ENCODE measurements at places on chromosomes 4 and X.

GRCh38 chrX:32048285-32048684 lies 976.4 kb upstream of the FTHL17 start:
- DNase-seq = no peak

DNA sequence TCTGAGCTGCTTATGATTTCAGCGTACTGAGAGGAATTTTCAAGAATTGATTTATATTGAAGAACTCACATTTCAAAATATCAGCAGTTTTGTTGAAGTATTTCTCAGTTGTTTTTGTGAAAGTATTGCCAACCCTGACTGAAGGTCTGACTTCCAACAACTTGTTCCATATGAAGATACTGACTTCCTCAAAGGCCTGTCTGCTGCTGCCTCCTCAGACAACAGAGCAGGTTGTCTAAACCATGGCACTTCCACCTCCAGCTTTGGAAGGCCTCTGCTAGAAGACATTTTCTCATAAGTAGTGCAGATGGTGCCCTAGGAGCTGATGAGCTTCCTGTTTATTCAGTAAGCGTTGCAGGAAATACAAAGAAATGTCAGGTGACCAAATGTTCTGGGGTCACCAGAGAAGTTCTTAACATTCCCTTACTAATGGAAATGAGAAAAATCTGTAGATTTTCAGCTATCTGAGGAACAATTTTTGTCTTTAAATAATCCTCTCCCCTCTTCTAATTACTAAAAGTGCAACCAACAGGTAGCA lies 28.8 kb downstream of the FGF2 start:
- DNase-seq = no peak

- DNase-seq = no peak
Measured at GRCh38 chr4:6307230-6307629, 37.6 kb downstream of the WFS1 start.

DNA sequence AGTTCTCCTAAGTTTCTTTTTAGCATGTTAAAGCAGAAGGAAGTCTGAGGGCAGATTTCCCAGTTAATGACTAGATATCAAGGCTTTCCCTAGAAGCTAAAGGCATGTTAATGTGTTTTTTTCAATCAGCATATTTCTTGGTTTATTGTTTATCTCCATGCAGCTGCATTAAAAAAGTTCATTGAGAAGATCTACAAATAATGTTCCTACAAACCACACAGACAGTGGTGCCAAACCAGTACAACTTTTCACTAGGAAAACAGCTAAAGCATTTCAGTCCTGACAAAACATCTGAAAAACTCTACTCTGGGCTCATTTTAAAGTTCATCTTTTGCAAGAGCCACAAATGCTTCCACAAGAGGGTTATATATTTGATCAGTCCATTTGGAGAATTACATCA lies 320.0 kb downstream of the ADGRL3 start:
- DNase-seq = no peak

- DNase-seq = no peak
Measured at GRCh38 chrX:15474028-15474427, 19.1 kb downstream of the PIR start.

GRCh38 chr4:127604949-127605709 lies 27.6 kb upstream of the INTU start:
- DNase-seq = no peak

- DNase-seq = no peak
Measured at GRCh38 chr4:148982200-148982599, 540.0 kb upstream of the NR3C2 start.

DNA sequence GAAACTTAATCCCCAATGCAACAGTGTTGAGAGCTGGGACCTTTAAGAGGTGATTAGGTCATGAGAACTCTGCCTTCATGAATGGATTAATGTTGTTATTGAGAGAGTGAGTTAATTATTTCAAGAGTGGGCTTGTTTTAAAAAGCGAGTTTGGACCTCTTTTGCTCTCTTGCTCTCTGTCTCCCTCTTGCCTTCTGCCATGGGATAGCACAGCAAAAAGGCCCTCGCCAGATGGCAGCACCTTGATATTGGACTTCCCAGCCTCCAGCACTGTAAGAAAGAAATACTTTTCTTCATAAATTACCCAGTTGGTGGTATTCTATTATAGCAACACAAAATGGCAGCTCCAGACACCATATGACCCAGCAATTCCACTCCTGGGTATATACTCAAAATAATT lies 7.0 kb upstream of the ATP6AP2 start:
- no peak for DNase-seq

DNA sequence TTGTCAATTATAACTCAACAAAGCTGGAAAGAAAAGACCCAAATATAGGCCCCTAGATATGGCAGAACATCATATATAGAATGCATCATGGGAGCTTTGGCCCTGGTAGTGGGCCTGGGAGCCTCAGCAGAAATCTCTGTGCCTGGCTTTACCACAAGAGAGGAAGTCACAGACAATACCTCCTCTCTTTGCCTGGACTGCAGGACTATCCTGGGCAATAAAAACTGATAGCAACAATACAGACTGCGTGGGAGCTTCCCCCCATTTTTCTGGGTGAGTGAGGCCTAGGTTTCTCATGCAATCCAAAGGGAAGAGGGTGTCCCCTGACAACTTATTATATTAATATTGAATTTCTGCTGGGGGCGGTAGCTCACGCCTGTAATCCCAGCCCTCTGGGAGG lies 64.0 kb upstream of the NFKB1 start:
- no peak for DNase-seq

DNA sequence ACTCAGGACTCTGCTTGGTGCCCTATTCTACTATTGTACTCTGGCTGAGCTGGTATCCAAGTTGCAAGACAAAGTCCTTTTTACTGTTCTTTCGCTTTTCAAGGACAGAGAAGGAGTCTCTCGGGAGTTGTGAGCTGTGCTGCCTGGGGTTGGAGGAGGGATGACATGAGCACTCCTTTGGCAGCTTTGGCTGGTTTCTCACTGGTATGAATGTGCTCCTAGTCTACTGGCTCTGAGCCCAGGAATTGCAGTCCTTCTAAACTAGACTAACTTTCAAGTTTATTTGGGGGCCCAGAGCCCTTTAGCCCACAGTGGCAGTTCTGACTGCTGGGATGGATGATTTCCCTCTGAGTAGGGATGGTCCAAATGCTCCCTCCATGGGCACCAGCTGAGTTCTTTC lies 997.1 kb downstream of the RAB28 start:
- DNase-seq = no peak

GRCh38 chr4:184895012-184895695 lies 69.4 kb upstream of the ACSL1 start:
- DNase-seq = no peak

DNA sequence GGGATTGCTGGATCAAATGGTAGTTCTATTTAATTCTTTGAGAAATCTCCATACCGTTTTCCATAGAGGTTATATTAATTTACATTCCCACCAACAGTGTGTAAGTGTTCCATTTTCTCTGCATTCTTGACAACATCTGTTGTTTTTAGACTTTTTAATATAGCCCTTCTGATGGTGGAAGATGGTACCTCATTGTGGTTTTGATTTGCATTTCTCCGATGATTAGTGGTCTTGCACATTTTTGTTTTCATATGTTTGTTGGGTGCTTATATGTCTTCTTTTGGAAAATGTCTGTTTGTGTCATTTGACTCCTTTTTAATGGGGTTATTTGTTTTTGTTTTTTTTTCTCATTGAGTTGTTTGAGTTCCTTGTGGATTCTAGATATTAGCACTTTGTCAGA lies 75.3 kb upstream of the PUDP start:
- DNase-seq = no peak

All from AG04450 (cell line).